ENCODE measurements at places on chromosomes 5 and 9.

DNA sequence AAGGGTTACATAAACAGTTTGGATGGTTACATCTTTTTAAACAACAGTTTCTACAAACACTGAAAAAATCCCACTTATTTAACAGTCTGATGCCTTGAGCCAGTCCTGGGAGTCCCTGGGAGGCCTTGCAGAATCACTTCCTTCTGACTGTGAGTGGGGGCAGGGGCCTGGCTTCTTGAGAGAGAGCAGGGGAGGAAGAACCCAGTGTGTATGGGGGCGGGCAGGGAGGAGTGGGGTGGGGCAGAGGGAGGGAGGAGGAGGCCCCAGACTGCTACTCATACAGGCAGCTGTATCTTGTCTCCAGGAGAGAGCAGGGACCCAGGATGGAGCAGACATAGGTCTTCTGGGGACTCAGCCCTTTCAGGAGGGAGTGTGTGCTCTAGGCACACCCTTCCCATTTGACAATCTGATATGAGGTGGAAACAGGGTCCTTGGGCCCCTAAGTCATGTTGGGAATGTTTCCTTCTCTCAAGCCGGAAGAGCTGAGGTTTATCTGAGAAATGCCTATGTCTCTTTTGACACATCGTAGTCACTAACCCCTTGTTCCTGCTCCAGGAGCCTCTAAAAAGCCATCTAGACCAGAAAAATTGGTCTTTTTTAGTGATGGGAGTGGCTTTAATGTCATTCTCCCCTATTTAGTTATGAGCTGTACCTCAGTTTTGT, 52.8 kb downstream of the IRF1 start:
- peak; percentile 84 for DNase-seq

- DNase-seq, result no peak
These were observed 18.3 kb upstream of the OSMR start for GRCh38 chr5:38827525-38827924.

GRCh38 chr5:174751154-174752000, 27.0 kb downstream of the MSX2 start:
- peak; percentile 7 for DNase-seq

DNA sequence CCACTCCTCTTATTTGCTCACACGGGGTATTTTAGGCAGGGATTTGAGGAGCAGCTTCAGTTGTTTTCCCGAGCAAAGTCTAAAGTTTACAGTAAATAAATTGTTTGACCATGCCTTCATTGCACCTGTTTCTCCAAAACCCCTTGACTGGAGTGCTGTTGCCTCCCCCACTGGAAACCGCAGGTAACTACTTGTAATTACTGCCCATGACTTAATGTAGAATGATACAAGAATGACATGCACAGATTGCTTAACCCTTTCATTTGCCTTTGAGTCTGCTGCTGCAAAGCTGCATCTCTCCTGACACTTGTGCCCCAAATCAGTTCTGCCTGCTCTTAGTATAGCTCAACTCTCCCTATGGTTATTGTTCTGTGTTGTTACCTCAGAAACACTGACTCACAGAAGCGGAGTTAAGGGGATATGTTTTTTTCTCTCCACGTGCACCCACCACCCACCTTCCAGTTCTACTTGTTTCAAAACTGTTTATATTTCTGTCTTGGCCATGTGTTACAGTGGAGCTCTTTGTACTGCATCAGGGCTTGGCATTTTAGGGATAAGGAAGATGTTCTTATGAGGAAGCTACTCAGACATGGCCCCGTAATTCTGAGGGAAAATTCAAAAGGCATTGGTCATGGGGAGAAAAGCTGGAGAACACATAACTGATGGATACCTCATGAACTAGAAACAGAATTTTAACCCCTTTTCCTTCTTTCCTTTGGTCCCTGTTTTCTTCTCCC, 2.3 kb downstream of the ADRB2 start:
- DNase-seq, result no peak

GRCh38 chr5:41522193-41522786, 11.9 kb upstream of the PLCXD3 start:
- DNase-seq, result no peak

GRCh38 chr5:58967597-58968281, 384.9 kb downstream of the RAB3C start:
- DNase-seq, result peak; percentile 20

DNA sequence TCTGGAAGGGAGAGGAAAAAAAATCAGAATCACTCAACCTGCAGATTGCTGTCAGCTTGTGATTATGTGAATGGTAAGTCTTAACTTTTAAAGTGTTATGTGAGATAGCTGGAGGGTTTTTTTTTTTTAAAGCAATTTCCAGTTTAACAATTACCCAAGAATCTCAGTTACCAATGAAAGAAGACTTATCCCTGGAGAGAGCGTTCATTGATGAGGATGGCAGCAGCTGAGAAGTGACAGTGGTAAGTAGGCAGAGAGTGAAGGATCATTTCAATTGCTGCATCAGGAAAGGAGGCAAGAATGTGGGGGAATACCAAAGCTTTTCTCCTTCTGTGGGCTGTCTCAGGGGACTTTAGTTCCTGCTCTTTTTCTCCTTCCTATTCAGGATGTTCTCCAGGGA, 370.2 kb upstream of the C9orf72 start:
- no peak for DNase-seq

- DNase-seq, result no peak
These were observed 23.4 kb downstream of the LSM11 start for GRCh38 chr5:157766902-157767301.

GRCh38 chr5:132353486-132353995, 16.0 kb upstream of the SLC22A5 start:
- DNase-seq, result no peak

- peak; percentile 55 for DNase-seq
These were observed 437.9 kb downstream of the RAB3C start for GRCh38 chr5:59020611-59021285.

DNA sequence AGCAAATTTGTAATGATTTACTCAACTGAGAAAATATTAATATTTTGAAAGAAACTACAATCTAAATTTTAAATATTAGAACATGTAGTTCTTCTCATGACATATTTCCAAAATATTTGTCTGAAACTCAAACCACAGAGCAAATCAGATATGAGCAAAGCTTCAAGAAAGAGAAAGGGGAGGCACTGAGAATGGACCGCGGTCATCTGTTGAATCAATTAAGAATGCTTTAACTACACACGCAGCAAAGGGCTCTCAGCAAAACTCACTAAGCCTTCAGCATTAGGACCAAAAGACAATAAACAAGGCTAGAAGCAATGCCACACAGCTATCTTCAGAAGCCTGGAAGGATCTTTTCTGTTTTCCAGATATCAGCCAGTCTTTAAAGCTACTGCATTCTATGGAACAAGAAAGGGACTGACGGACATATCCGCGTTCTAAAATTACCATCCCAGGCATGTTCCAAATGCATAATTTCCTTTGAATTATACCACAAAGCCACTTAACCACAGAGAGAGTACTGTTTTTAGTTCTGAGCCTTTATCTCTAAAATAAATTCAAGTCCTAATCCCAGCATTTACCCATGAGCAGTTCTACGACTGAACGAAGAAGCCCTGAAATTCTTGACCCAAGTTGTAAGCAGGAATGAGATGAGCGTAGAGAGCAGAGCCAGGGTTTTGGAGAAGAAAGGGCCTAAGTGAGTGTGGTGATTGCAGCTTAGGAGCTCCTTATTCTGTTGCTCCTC, 513.5 kb downstream of the AGTPBP1 start:
- no peak for DNase-seq

DNA sequence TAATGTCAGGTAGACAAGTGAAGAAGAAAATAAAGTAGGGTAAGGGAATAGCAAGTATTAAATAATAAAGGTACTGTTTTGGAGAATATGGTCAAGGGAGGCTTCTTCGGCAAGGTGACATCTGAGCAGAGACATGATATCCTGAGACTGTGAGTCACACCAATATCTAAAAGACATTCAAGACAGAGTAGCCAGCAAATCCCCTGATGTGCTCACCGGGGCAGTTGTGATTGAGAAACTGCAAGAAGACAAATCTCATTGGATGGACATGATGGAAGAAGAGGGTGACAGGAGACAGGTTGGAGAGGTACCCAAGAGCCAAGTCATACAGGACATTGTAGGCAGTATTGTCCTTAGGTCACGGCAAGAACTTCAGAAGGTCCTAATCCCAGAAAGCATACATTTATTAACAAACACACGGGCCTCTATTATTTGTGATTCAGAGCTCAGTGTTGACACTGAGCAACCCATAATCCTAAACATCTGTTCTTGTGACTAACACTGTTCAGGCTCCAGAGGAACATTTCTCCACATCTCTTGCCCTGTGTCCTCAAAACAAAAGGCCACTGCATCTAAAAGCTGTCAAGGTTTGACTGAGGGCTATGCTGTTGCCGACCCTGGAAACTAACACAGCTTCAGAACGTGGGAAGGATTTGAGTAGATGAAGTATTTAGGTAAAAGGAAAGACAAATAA, 258.7 kb upstream of the CLINT1 start:
- no peak for DNase-seq

DNA sequence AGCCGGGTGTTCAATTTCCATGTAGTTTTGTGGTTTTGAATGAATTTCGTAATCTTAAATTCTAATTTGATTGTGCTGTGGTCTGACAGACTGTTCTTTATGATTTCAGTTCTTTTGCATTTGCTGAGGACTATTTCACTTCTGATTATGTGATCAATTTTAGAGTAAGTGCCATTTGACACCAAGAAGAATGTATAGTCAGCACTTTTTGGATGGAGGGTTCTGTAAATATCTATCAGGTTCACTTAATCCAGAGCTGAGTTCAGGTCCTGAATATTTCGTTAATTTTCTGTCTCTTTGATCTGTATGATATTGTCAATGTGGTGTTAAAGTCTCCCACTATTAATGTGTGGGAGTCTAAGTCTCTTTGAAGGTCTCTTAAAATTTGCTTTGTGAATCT, 944.9 kb downstream of the TLE4 start:
- DNase-seq, result no peak

DNA sequence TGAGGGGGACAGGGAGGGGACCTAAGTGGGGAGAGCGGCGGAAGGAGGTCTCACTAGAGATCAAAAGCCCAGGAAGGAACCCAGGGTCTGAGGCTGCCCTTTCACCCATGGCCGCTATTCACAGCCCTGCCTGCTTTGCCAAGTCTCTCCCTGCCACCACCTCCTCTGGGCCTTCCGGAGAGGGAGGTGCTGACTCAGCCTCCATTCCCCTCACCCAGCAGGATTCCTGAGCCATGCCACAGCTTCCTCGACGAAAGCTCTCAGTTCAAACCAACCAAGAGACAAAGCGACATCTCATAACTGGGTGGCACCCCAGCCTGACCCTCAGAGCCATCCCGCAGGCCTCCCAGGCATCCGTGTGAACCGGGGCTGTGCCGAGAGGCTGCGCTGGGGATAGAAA, 36.7 kb downstream of the PAX5 start:
- DNase-seq, result no peak

- no peak for DNase-seq
These were observed 40.4 kb downstream of the BASP1 start for GRCh38 chr5:17257705-17258273.

GRCh38 chr5:158172005-158172404, 313.1 kb upstream of the CLINT1 start:
- no peak for DNase-seq

DNA sequence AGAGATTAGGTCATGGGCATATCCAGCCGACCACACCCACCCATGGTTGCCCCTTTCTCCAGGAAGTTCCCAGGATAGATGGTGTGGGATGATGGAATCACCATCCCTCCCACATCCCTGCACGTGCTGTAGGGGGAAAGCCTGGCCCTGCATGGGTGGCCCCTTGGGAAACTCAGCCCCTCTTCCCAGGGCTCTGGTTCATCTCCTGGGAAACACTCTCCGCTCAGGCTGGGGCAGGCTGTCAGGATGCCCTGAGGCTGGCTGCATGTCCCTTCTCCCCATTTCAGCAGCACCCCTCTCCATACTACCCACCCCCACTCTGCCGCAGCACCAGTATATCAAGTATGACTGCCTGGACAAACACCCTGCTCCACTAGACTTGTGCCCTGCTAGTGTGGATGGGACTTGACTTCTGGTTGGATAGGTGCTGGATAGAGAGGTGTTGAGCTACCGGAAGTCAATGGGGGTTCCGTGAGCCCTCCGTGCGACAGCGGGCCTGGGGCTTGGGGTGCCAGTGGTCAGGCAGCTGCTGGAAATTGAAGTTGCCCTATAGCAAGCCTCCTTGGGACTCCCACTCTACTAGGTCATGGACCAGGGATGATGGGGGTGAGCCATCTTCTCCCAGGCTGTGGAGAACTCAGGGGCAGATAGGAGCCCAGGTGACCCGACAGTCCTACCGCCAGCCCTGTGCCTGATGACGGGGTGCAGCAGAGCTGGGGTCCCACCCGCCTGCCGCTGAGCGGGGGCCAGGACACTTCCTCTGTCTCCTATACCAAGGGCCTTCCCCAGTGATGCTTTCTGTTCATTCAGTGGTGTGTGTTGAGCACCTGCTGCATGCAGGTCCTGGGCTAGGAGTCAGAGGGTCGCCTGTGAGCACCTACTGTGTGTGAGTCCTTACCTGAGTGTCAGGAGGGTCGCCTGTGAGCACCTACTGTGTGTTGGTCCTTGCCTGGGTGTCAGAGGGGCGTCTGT, 69.4 kb upstream of the COL5A1 start:
- peak; percentile 30 for DNase-seq

DNA sequence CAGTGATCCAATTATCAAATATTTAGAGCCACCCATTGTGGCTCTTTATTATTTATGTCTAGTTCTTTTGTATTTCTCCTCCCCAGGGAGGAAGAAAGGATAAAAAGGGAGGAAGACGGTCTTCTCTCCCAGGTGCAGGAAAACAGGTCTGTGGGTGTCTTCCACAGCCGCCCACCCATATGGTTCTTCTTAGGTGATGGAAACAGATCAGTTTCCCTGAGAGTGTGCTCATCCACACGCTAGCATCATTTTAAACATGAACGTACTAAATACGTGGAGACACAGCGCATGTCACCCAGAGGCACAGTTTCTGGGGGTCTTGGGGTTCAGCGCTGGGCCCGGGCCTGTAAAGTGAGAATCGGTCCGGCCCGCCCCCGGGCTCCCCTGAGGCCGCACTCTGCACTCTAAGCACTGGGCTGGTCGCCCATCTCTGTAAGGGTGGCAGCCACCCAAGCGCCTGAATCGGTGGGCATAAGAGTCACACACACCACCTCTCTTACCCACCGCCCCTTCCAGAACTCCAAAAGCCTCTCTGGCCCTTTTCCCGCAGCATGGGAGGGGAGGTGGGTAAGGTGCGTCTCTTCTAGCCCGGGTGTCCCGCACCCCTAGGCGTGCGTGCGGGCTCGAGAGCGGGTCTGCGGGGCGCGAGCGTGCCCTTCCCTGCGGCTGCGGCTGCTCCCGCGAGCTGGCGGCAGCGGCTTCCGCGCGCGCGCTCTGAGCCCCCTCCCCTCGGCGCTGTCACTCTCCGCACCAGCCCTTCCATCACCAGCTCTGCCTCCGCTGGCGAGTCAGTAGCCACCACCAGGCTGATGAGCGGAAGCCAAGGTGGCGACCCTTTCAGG, 1.3 kb downstream of the PTCH1 start:
- DNase-seq, result peak; percentile 48

GRCh38 chr5:103510851-103511553, 51.6 kb downstream of the NUDT12 start:
- no peak for DNase-seq

Measured in activated CD8-positive, alpha-beta T cell treated with anti-CD3 and anti-CD28 coated beads for 36 hours (primary cell).